ENCODE measurements at places on chromosomes 13 and 19.

DNA sequence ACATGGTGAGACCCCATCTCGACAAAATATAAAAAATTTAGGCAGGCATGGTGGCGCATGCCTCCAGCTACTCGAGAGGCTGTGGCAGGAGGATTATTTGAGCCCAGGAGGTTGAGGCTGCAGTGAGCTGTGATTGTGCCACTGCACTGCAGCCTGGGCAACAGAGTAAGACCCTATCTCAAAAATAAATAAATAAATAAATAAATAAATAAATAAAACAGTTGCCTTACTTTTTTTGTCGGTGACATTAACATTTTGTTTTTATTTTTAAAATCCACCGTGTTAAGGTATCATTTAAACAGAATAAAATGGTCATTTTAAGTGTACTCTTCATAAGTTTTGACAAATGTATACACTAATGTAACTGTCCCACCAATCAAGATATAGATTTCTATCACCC, 57.0 kb downstream of the RASL11A start:
- DNase-seq, result no peak

- no peak for DNase-seq
Measured at GRCh38 chr13:41492432-41493260, 35.3 kb downstream of the RGCC start.

GRCh38 chr19:13128583-13128982, 10.5 kb downstream of the NACC1 start:
- DNase-seq, result no peak

DNA sequence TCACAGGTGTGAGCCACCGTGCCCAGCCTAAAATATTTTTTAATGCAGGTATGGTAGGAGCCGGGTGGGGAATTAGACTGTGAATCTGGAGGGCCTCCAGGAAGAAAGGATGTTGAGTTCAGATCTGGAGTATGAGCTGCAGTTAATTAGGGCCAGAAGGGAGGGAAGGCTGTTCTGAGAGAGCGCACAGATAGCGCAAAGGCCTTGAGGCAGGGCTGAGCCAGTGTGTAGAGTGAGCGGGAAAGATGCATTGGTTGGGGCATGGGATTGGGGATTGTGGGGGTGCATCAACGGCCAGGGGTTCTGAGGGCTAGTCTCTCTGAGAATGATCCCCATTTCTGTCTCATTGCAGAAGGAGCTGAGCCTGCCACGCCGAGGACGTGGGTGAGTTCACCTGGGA, 9.7 kb downstream of the MAST3 start:
- DNase-seq, result no peak

DNA sequence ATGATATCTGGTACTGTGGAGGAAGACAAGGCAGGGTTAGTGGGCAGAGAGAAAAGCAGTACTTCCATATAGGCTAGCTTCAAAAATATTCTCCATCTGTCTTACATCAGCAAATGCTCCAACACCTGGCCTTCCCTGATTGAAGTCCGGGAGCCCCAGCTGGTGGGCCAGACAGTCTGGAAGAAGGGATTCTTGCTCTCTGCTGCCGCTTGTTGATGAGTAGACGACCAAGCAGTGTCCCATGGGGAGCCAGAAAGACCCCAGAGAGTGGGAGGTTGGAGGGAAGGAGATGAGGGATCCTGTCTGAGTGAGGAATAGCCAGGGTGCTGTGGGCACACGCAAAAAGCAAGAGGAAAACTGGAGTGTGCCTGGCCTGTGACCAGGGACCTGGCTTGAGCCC, 95.1 kb downstream of the ATP8A2 start:
- DNase-seq, result no peak

DNA sequence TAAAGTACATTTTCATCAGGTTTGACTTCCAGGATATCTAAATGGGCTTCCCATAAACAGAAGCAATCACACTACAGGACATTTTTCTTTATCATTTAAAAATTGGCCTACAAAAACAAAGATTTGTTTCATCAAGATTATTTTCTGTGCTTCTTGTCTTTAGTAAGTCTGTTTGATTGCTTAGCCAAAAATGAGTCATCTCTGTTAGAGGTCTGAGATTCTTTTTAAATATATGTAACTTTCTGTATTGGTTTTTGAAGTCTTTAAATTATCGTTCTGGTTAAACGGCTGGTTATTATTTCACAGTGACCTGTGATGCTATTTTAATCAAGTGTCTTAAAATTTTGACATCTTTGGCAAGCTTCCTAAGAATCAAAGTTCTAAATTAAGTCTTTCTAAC, 62.7 kb downstream of the SLITRK1 start:
- DNase-seq, result no peak

DNA sequence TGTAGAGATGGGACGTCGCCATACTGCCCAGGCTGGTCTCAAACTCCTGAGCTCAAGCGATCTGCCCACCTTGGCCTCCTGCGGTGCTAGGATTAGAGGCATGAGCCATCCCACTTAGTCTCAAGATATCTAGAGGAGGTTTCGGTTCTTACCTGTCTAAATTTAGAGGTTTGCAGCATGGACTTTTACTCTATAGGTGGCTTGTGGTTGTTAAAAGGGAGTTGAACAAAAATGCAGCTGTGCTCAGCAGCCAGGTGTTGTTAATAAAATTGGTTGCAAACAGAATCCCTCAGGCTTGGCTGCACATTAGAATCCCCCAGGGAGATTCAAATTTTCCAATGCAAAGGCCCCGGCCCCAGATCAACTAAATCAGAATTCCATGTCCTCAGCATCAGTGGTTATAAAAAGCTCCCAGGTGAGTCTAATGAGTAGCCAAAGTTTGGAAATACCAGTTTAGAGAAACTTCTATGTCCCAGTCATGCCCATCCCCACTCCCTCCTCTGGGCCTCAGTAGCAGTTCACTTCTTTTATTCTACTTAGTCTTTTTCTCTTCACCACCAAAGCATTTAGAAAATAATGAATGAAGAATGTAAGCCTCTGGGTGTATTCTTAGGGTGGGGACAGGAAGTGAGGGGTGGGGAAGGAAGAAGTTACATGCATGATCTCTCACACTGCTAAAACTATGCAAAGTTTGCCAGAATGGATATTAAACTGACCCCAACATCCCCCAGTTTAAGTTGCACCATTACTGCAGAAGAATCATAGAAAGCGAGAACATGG, 471.0 kb downstream of the COG6 start:
- no peak for DNase-seq

DNA sequence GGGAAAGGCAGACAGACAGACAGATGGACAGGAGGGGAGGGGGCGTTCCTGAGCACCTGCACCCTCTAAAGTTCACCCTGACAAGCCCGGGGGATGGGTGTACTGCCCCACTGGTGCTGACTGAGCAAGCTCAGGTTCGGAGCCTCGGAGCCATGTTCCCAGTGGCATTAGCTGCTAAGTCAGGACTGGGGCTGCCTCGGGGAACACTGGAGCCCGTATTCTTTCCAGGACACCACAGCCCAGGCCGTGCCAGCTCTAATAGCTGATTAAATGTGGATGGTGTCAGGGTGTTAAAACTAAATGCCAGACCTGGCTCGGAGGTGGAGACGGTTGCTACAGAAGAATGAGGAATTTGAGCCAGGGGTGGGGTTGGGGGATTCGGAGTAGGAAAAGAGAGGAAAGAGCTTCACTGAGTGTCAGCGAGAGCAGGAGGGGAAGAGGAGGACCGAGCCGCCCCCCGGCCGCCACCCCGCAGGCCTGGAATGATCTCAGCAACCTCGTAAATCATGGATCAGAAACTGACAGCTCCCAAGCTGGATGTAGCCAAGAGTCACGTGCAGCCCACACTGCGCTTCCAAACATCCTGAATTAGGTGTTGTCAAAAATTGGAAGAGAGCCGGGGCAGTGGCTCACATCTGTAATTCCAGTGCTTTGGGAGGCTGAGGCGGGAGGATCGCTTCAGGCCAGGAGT, 10.4 kb downstream of the MAP2K2 start:
- no peak for DNase-seq

- no peak for DNase-seq
Measured at GRCh38 chr19:44732235-44733014, 16.1 kb upstream of the BCL3 start.

- no peak for DNase-seq
Measured at GRCh38 chr13:89694451-89694850, 1653.0 kb upstream of the MIR17HG start.

DNA sequence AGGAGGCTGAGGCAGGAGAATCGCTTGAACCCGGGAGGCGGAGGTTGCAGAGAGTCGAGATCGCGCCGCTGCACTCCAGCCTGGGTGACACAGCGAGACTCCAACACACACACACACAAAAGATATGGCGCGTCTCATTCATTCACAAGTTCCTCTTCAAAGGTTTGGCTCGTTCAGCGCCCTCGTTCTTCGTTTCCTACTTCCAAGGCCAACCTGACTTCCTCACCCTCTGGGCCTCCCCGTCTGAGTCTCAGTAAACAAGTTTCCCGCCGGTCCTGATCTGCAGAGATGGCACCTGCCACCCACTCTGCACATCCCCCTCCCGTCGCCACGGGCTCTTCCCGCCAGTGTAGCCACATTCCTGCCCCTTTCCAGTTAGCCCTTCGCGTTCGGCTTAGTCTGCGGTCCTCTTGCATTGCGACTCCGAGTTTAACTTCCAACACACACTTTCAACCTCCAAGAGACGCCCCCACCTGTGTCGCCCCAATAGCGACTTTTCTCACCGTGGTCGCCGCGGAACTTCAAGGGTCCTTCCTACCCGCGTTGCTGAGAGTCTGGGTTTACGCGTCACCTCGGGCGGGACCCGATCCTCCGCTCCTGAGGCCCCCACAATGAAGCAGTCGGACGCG, 1.3 kb upstream of the BSG start:
- DNase-seq, result no peak

DNA sequence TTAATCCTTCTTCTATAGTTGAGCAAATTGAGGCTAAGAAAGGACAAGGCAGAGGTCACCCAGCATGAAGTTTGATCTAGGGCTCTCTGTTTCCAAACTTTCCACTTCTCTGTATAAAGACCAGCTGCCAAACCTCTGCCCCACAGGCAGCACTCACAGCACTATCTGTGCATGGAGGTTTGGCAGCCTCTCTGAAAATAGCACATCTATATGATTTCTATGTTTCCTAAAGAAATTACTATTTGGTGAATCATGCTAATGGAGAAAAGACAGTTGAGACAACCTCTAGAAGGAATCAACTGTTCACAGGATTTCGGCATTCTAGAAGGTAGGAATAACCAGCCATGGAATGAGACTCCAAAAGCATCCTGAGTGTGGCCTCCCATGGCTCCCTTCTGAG, 554.5 kb downstream of the IRS2 start:
- DNase-seq, result no peak

- no peak for DNase-seq
Measured at GRCh38 chr13:45742985-45743384, 40.9 kb downstream of the CBY2 start.

DNA sequence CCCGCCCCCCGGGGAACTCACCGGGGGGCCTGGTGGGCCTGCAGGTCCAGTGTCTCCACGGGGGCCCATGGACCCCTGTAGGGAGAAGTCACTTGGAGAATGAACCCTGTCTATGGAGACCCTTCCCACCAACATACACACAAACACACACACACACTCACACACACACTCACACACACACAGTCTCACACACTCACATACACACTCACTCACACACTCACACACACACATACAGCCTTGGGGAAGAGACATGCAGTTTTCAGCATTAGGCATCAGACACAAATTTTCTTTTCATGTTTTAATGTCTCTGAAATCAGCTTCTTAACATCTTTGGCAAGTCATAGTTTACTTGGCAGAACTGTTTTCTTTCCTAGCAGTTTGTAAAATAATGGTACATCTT, 31.0 kb upstream of the OLFM2 start:
- no peak for DNase-seq

GRCh38 chr13:93388701-93389100, 162.1 kb downstream of the GPC6 start:
- no peak for DNase-seq

DNA sequence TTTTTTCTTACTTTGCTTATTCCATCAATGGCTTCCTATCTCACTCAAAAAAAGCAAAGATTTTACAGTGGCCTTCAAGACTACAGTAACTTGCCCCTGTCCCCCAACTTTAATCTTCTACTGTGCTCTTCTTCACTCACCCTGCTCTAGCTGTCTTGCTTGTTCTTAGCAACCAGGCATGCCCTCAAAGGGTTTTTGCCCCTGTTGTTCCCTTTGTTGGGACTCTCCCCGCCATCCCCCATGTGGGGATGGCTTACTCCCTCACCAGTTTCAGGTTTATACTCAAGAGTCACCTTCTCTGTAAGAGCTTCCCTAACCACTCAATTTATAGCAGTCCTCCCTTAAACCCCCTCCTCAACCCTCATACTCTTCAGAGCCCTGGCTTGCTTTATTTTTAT, 5.4 kb downstream of the MTMR6 start:
- no peak for DNase-seq

GRCh38 chr19:4059891-4060620, 6.6 kb downstream of the ZBTB7A start:
- no peak for DNase-seq

DNA sequence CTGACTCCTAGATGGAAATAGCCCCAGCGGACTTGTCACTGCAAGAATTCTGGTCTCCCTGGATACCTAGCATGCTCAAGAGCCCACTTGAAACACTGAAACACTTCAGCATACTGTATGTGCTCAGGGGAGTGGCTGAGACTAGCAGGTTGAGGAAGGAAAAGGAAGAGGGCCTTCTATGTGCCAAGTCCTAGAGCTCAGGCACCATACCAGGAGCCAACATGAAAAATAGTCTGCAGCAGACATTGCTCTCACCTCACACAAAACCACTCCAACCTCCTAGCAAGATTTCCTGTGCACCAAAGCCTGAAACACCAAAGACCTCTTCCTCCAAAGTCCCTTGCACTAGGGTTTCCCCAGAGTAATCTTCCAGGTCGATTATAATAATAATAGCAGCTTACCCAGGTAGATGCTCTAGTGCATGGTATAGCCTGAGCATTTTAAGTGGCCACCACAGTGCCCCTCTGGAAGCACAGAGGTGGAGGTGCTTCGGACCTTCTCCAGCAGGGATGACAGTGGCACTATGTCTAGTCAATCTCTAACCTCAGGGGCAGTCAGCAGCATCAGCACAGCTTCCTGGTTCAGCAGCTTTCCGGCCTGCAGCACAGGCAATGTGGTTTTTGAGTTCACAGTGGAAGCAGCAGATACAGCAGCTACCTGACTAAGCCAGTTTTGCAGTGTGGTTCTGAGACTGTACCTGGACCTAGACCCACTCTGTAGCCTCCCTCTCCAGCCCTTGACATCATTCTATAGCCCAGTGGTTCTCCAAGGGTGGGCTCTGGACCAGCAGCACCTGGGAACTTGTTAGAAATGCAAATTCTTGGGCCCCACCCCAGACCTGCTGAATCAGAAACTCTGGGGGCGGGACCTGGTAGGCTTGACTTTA, 45.6 kb upstream of the UBE2L5 start:
- no peak for DNase-seq

- DNase-seq, result no peak
Measured at GRCh38 chr13:113153810-113154748, 4.4 kb upstream of the PROZ start.

GRCh38 chr19:17352608-17353280, 15.4 kb downstream of the GTPBP3 start:
- DNase-seq, result no peak

- no peak for DNase-seq
Measured at GRCh38 chr13:24116131-24116530, 44.4 kb upstream of the SPATA13 start.

- no peak for DNase-seq
Measured at GRCh38 chr19:34711890-34712289, 22.2 kb upstream of the ZNF181 start.

Measured in GM04503 (cell line).